ENCODE measurements at places on chromosomes 7 and 10. TPM values are rescaled to one million over a fixed set of nuclear protein-coding genes. Genes with fewer than 3 reads are reported as not detected.

Gene VWDE
- under 0.01 TPM for total RNA-seq

Gene GNA12
- total RNA-seq: 38.3 TPM

Gene UFSP1
- 14.7 TPM for total RNA-seq

Gene NSUN5
- 25.0 TPM for total RNA-seq

Gene ODAD2
- 1.8 TPM for total RNA-seq

Gene TRUB1
- 24.8 TPM for total RNA-seq

Gene SPDYE16
- total RNA-seq: not detected

Gene CUZD1
- 0.29 TPM for total RNA-seq

Gene CCL24
- total RNA-seq: not detected

Gene SEMA3E
- total RNA-seq: 0.35 TPM

Gene CTAGE8
- 0.29 TPM for total RNA-seq

Gene HMX2
- total RNA-seq: not detected

Gene HMX3
- total RNA-seq: not detected

Gene GHRHR
- not detected for total RNA-seq

Gene ZNF503
- total RNA-seq: 12.4 TPM

Gene CRHR2
- not detected for total RNA-seq

Gene CFTR
- total RNA-seq: not detected

Gene ZDHHC6
- 14.9 TPM for total RNA-seq

Gene MKI67
- 23.7 TPM for total RNA-seq

Gene GNG11
- total RNA-seq: 59.0 TPM

Gene MNX1
- not detected for total RNA-seq

Gene TOMM7
- total RNA-seq: 138 TPM

Gene OPN4
- not detected for total RNA-seq

Gene AKAP9
- 13.5 TPM for total RNA-seq

Gene KCNMA1
- total RNA-seq: 38.5 TPM

Gene ELN
- total RNA-seq: 1.7 TPM

Gene SHTN1
- total RNA-seq: 1.6 TPM

Gene CCL26
- total RNA-seq: not detected

Gene GDF2
- not detected for total RNA-seq

Gene ANXA8L1
- 2.7 TPM for total RNA-seq

Gene MBL2
- total RNA-seq: not detected

Gene IDI2
- not detected for total RNA-seq

Gene RELN
- total RNA-seq: 0.29 TPM
